ENCODE measurements at places on chromosomes 2 and 18.

DNA sequence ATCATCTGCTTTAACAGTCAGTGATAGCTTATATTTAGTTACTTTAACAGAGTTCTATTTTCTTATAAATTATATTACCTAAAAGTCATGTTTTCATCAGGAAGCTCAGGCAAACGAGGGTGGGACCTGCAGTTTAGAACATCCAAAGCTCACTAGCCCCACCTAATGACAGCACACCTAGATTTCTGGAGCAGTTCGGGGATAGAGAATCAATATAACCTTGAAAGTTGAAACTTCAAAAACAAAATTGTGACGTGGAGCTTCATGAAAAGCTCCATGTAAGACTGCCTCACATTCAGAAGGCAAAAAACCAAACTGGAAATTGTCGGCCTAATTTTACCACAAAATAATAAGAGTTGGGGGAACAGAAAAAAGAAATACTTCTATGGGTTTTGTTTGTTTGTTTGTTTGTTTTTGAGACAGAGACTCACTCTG is 185.9 kb upstream of the CCDC150 start:
- DNase-seq = no peak

DNA sequence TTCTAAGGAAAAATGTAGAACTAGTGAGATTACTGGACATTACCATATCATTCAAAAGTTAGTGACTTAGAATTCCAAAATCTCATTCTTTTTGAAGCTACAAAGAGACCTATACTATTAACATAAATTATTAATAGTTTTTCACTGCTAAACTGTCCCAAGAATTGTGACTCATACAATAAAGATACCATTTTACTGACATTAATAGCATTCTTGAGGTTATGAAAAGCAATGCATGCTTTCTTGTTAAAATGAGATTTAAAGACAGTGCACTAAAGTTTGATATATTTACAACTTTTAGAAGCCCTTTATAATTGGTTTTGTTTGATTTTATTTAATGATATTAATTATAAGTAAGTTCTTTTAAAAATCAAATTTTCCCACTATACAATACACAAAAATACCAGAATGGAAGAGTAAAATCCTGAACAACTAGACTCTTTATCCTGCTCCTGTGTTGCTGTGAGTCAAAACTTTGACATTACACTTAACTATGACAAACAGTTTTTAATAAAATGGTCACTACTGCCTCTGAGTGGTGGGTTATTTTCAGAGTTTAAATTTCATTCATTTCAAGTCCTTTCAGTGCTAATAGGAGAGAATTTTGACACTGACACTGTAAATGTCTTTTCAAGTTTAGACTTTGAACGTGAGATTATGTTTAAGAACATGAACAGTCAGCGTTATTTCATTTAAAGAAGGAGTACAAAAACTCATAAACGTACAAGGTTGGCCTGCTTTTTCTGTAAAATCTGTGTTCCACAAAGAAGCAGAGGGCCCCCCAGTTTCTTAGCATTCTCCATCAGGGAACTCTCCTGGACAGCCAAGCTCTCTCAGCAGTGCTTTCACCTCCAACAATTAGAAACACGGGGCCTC is 54.5 kb downstream of the FAM124B start:
- no peak for DNase-seq

GRCh38 chr2:100546469-100546868 is 16.3 kb upstream of the PDCL3 start:
- DNase-seq = no peak

DNA sequence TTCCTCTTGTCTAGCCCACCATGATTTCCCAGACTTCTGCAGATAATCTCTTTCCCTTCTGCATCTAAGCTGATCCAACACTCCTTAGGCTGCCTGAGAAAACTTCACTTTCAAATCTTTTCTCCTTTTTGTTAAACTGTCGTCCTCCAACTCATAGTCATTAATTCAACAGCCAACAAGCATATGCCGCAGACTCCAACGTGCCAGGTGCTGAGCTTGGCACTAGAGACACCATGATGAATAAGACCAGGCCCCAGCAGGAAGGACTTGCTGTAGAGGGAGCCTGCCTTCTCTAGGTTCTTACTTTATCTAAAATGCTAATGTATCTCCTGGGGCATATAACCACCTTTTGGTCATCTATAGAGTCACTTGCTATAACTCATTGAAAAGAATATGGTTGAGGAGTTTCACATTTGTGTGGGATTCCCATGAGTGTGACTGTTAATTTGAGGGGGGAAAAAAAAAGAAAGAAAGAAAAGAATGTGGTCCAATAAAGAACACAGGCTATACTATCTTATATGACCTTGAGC is 51.0 kb downstream of the ANKRD44 start:
- no peak for DNase-seq

- no peak for DNase-seq
Observed at GRCh38 chr2:25757906-25758305, 84.5 kb upstream of the DTNB start.

DNA sequence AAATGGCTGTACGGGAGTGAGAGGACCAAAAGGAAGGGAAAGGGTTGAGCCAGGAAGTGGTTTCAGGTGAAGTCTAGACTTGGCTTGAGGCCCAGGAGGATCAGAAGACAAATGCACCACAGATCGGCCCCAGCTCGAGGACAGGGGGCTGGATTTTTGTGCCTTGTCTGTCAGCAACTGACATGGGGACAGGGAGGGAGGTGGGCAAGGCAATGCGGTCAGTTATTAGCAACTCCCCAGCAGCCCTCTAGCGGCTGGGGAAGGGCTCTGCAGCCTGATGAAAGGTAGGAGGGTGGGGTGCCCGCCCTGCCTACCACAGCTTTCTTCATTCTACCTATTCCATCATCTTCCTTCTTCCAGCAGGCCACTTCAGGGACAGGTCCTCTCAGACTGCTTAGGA is 50.0 kb downstream of the CPO start:
- peak; percentile 26 for DNase-seq

DNA sequence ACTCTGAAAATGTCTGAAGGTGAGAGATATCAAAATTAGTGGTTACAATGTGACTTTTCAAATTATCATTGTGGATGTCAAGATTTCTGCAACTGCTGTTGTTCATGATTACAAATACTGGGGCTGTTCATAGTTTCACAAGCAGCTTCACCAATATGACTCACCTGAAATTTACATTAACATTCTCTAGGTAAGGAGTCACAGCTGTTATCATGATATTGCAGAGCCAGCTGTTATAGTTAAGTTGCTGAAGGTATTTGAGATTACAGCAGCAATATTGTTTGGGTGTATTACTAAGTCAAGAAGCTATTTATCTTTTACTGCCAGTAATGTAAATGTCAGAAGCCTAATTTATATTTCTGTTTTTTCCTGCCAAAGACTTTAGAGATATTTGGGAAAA is 140.0 kb downstream of the MC4R start:
- DNase-seq = no peak

DNA sequence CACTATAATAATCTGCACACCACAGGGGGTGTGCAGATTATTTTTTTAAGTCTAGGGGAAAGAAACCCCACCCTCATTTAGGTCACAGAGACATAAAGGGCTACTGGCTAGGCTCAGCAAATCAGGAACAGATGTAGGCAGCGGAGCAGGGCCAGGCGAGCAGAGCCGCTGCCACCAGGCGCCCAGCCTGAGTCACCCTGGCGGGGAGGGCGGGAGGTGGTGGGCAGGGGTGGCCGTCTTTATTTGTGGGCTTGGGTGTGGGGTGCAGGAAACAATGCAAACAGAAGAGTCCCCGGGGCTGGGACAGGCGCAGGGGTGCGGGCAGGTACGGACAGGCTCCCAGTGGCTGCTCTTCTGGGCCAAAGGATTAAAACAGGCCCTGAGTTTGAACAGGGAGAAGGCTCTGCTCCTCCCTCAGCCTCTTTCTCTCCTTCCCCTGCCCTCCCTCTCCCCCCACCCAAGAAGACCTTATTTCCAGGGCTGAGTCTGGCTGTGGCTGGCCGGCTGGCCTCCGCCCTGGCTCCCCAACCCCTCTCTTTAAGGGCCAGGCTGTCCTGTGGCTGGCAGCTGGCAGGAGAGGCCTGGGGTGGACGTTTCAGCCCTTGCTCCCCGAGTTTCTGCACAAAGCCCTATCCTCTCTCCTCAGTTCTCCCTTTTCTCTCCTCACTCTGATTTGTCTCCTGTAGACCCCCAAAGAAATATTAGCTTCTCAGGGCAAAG is 142.9 kb upstream of the SMAD2 start:
- DNase-seq = no peak

GRCh38 chr18:45039376-45039775 is 358.7 kb downstream of the SETBP1 start:
- DNase-seq = no peak

GRCh38 chr18:46629361-46629760 is 27.7 kb downstream of the LOXHD1 start:
- no peak for DNase-seq

- DNase-seq = no peak
Observed at GRCh38 chr2:148656516-148656915, 12.0 kb downstream of the EPC2 start.

DNA sequence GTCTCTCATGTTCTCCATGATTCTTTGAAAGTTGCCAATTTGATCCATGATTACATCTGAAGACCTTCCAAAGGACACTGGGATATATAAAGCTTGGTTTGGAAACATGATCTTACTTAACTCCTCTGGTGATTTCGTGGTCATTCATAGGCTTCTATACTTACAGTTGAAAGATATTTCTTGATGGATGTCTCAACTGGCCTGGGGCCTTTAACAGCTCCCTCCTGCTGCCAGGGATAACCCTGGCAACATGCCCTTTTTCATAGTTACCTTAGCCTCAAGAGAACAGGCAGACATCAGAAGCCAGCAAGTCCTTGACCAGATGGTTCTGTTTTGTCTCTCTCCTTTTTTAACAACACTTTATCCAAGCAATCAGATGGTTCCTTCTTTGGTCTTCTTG is 23.5 kb upstream of the MFF start:
- DNase-seq = no peak

DNA sequence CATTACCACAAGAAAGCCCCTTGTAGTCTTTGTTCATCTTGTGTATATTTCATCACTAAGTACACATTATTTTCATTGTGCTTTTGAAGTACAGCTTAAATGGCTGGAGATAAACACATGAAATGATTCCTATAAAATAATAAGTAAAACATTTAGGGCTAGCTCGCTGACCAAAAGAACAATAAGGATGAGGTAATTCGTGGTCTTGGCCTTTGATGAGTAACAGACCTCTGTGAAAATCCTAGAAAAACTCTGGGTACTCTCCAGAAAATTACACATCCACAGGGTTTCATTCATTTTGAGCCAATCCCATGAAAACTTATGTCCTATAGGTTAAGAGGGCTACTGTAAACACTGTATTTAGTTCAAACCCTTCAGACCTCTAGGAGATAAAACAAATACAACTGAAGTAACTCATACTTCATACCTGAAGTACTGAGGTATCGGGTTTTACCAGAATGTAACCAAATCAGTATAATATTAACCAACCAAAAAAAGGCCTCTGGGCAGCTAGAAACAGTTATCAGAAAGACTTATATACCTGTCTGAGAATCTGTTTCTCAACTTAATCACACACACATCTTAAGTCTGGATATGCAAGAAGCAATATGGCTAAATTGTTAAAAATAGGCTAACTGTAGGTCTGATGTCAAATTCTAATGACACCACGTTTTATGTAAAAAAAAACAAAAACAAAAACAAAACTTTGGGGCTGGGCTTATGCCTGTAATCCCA is 31.0 kb downstream of the CFAP36 start:
- DNase-seq = no peak

DNA sequence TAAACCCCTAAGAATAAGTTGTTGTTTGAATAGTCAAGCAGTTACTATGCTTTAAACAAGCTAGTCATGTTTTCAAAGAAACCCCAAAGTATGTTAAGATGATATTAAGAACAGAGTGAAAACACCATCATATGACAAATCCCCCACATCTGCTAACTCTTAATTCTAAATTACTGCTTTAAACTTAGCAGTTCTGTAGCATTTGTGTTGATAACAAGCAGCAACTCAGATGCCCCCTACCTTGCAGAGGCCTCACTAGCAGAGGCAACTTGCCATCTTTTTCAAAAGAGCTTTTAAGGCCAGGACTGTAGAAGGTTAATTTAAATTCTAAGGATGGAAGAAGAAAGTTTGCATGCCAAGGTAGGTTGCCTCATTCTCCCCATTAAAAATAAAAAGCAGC is 376.2 kb downstream of the SETBP1 start:
- no peak for DNase-seq
